Gastrocnemius medialis (tissue), 4 donors: ENCODE measurements at places on chromosomes 7 and 10.

DNA sequence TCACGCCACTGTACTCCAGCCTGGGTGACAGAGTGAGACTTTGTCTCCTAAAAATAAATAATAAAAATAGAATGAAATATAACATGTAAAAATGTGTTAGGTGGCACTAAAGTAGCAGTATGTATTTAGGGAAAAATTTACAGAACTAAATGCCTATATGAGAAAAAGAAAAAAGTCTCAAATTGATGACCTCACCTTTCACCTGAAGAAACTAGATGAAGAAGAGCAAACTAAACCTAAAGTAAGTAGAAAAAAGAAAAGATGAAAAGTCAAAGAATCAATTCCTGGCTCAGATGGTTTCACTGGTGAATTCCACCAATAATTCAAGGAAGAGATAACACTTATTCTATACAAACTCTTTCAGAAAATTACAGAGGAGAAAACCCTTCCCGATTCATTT is 106.5 kb upstream of the NANOS1 start:
- DNase-seq: no peak

DNA sequence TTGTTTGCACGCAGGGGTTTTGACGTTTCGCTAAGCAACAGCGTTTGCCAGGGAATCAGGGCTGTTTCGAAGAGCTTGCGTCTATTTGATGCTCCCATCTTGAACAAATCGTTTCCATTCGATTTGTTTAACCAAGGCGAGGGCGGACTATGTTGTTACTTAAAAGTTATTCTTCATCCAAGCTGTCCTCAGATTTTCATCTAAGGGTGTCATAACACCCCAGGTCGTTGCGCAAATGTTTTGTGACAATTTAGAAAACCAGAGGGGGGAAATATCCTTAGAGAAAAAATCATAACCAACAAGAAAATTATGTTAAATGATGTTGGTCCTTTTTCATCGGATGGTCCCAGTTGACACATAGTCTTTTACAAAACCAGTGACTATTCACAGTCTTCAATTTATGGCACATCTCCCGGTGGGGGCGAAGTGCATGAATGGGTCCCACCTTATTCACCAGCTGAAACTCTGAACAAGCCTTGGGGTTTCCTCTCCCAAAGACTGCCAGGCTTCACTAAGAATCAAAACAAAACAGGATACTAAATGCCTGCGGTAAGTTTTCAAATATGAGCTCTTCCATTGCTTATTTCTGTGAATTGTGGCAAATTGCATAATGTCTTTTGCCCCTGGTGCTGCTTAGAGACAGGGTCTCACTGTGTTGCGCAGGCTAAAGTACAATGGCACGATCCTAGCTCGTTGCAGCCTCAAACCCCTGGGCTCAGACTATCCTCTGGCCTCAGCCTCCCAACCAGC is 109.9 kb downstream of the REEP3 start:
- DNase-seq: no peak

GRCh38 chr7:50197549-50197948 is 104.5 kb upstream of the ZPBP start:
- DNase-seq: no peak

DNA sequence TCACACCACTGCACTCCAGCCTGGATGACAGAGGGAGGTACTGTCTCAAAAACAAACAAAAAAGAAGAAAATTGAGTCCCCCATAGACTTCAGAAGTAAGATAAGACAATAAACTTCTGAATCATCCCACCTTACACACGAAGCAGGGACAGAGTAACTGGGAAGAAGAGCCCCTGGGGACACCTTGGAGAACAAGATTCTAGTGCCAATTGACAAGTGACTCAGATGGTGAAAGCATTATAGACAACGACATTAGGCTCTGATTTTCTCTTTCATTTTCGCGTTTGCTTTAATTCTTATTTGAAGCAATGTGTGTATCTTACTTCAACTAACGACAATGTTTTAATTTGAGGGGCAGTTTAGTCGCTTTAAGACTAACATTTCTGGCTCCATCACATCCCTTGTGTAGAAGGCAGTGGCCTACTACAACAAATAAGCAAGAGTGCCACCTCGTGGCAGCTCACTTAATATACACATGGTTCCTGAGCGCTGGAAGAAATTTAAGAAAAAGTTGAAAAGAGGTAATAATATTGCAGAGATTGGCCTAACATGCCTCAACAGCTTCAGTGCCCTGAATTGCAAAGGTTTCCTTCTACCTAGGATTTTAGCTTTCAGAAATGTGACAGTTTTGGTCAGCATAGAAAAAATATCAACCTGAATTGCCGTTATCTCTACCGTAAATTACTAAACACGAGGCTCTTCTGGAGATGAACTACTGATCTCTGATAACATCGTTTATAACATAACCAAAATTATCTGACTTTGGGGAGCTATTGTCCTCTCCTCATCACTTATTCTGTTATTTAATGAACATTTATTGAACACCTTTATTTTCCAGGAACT is 36.7 kb downstream of the ASNS start:
- DNase-seq: peak; percentile 18

DNA sequence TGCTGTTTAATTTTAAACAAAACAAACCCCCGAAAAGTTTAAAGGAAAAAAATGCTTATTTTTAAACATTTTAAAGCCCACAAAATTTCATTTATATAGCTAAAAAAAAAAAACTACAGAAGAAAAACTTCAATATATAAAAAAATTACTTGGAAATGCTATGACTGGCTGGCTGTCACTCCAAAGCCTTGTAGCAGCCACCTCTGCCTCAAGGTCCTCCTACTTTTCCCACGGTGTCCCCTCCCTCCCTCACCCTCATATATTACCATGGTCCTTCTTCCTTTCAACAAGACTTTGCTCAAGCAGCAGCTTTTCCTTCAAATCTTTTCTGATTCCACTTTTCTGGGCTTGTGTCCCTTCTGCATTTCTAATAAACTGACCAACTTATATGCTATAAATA is 122.0 kb downstream of the TPK1 start:
- DNase-seq: no peak

- no peak for DNase-seq
These were observed 199.5 kb downstream of the REEP3 start for GRCh38 chr10:63720676-63721075.

- no peak for DNase-seq
These were observed 279.1 kb downstream of the BMPER start for GRCh38 chr7:34184466-34184865.

DNA sequence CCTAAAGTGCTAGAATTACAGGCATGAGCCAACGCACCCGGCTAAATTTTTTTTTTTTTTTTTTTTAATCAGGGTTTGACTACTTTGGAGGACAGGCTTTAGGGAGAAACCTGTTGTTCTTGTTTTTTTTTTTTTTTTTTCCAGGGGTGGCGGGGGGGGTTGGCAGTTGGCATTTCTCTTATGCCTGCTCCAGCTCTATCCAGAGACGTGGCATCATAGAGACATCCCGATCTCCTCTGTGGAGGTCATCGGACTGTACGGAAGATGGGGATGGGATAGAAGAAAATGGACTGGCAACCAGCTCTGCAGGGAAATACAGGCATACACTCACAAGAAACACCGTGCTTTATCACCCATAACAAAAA is 130.8 kb downstream of the PRPF18 start:
- no peak for DNase-seq

DNA sequence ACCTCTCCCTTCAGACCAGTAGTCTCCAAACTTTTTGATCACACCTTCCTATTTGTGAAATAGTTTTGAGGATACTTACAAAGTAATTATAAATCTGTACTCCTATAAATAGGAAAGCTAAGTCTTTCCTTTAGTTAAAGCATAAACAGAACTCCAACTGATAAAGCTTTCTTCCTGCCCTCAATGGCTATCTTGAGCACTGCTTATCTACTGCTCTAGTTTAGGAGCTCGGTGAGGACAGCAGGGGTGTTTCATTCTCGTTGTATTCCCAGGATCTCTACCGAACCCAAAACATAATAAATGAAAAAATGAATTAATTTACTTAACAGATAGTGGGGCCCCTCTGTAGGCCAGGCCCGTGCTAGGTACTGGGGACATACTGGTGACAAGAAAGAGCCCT is 17.7 kb downstream of the SORBS1 start:
- no peak for DNase-seq

DNA sequence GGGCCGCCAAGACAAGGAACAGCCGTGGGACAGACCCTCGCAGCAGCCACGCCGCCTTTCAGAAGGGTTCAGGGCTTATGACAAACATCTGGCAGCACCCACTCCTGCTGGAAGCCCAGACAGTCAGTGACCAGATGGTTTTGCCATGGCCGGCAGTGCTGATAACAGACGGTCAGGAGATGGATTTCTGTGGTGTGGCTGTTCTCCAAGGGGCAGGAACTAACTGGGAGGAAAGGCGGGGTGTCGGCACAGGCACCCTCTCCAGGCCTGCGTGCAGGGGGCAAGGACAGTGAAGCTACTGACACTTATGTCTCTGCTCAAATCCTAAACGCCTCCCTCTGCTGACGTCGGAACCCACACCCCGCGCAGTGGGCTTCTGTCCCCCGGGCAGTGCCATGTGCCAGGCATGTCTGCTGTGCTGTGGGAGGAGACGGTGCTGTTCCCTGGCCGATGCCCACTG is 416.1 kb downstream of the DNAJB6 start:
- no peak for DNase-seq

GRCh38 chr10:113631684-113632367 is 32.0 kb downstream of the NRAP start:
- DNase-seq: no peak

DNA sequence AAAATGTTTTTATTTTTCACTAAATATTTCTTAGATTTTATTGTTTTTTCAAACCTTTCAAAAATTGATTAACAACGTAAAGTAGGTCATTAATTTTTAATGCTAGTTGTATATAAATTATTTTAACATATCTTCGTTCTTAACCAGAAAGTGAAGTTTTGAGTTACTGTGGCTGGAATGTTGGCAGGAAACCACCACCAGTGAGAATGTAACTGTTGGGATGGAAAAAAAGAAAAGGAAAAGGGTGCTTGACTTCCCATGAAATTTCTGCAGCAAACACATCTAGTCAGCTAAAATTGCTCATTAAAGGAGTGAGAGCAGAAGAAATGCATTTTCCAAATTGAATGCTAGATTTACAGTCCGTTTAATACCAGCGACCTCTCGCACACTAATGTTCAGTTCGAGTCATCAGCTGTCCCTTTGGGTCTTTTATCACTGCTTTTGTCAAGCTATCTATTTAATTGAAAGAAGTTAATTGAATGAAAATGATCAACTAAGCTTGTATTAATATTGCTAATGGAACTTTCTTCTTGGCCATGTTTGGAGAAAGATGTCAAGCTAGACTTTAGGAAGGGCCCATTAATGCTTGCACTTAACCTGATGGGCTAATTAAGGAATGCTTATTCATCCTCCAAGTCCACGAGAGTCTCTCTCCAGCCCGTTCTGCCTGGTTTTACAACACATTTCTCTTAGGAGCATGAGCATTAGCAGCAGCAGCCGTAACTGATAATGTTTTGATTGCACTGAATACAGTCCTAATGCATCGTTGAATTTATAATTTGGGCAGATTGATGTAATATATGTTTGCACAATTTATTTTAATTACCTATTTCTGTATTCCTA is 70.1 kb downstream of the UBE3C start:
- DNase-seq: no peak

GRCh38 chr7:141915565-141915964 is 634 bp upstream of the OR9A4 start:
- no peak for DNase-seq

- no peak for DNase-seq
These were observed 14.9 kb downstream of the KCNK18 start for GRCh38 chr10:117212176-117212575.

DNA sequence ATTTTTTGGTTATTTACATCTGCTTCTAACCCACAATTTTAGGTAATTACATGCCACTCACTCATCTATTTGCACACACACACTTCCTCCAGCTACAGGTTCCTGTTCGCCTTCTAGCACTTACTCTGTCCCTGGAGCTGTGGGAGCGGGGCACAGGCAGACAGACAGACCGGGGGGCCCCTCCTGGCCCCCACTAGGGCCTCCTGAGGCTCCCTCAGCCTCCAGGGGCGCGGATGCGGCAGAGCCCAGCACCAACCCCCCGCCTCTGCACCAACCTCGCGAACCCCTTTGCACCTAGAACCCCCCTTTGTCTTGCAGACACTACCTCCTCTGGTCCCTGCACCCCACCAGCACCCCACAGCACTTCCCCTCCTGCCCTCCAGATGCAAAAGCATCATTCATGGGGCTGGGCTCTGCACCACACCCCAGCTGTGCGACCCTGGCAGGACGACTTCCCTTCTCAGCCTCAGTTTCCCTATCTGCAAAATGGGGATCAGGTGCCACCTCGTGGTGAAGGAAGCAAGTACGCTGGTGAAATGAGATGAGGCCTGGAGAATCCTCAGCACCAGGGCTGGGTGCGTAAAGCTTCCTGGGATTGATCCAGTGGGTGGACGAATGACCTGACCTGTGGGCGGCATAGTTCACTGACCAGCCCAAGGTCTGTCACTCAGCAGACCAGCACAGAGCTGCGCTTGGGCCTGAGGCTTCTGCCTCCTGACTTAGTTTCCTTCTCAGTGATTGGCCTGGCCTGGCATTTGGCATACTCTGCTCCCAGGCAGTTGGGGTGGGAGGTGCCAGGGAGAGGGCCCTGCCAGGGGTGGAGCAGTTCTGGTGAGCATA is 37.9 kb downstream of the ELFN1 start:
- DNase-seq: no peak

DNA sequence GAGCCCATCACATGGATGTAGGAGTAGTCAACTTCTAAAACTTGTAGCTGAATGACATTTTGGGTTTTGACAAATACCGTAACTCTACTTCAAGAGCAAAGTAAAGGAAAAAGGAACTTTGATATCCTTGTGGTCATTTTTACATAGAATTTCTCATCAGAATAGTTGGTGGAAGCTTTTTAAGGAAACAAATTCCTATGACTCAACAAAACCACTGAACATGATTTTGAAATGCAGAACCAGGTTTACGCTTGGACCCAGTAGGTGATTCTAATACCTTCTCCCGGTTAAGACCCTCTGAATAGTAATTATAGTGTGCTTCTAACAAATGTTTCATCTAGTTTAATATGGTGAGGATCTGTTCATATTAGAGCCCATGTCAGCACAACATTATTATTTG is 307.8 kb downstream of the GPR37 start:
- DNase-seq: no peak
